H1 (cell line): ENCODE measurements at places on chromosomes 3 and 15. TPM values are rescaled to one million over a fixed set of nuclear protein-coding genes. Genes with fewer than 3 reads are reported as not detected.

EXD1 gene
- total RNA-seq: 0.54 TPM in 1 of 2 replicates, not detected in the other

CCRL2 gene
- not detected in 2 replicates for total RNA-seq

CELF6 gene
- 0.19 TPM in 1 of 2 replicates, not detected in the other for total RNA-seq

ABCC5 gene
- 36.6 and 40.8 TPM in 2 replicates for total RNA-seq

MNS1 gene
- not detected in 2 replicates for total RNA-seq

DNA sequence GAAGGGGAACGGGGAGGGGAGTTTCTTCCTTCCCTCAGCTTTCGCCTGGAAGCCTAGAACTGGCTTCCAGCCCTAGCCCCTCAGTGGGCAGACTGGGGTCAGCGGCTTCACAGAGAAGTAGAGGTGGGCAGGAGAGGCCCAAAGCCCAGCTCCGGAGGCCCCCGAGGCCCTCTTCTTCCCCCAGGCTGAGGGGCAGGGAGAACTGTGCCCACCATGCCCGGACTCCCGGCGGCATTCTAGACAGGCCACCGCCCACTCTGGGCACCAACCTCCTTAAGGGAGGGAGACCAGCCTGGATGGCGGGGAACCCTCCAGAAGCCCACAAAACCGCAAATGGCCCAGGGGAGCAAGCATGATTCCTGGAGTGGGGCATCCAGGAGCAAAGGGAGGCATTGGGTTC lies 17.9 kb downstream of the HAPLN3 start:
- DNase-seq: no peak

DNA sequence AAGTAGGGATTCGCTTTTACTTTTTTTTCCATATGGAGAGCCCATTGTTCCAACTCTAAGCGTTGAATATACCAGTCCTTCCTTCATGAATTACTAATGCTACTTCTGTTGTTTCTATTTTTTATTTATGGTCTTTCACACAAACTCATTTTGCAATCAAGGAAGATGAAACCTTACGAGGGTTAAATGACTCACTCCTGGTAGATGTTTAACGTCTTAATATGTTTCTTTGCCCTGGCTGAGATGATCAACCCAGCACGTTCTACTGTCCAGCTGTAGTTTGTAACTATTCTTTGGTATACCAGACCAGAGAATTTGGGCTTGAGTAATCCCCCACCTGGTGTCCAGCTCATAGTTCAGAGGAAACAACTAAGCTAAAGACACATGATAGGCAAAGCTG lies 23.1 kb downstream of the CDCP1 start:
- no peak for DNase-seq

DNA sequence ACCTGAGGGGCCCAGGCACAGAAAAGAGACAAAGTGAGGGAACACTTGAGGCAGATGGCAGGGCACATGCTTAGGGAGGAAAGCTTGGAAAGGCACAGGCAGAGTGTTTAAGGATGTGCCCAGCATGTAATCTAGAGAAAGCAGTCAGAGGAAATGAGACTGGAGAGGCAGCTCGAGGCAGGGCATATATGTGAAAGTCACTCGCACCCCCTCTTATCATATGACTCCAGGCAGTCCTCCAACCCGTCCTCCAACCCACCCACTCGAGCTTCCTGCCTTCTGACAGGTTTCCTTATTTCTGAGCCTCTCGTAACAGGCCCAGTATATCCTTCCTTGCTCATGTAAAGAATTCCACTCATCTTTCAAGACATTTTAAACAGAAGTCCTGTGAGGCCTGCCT lies 294.0 kb downstream of the SOX2 start:
- DNase-seq: no peak

- no peak for DNase-seq
Measured at GRCh38 chr15:39310633-39311032, 270.2 kb upstream of the THBS1 start.

GRCh38 chr15:70328679-70329115 lies 231.0 kb upstream of the TLE3 start:
- DNase-seq: no peak

- DNase-seq: no peak
Measured at GRCh38 chr3:21792176-21792575, 41.2 kb upstream of the ZNF385D start.

- DNase-seq: no peak
Measured at GRCh38 chr3:193498215-193498614, 56.5 kb downstream of the ATP13A4 start.
